ENCODE measurements at places on chromosomes 2 and 18.

DNA sequence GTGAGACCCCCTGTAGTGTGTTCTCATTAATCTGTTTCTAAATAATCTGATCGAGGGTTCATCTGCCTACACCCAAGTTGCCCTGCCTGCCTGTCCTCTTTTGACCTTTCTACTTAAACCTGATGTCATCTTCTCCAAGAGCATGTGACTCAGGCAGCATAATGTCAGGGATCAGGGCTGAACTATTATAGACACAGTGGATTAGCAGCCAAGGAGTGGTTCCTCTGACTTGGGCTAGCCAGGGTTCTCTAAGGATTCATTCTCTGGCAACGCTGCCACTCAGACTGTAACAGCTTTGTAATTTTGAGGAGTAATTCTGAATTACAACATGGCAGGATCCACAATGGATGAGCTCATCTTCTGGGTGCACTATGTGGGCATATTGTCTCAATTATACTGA lies 124.0 kb downstream of the MDH1 start:
- DNase-seq = no peak

GRCh38 chr2:77521931-77522470 lies at the start of gene LRRTM4:
Gene LRRTM4 (minus strand): TSS chr2:77522376.
- DNase-seq = no peak

DNA sequence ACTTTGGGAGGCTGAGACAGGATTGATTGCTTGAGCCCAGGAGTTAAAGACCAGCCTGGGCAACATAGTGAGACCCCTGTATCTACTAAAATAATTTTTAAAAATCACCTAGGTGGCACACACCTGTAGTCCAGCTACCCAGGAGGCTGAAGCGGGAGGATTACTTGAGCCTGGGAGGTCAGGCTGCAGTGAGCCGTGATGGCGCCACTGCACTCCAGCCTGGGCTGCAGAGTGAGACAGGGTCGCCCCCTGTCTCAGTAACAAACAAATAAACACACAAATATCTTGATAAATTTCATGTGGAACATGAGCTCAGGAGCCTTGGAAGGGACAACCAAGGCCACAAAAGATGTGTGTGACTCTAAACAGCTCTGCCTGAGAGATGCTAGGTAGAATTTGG lies 11.7 kb upstream of the ANKRD53 start:
- DNase-seq = no peak

DNA sequence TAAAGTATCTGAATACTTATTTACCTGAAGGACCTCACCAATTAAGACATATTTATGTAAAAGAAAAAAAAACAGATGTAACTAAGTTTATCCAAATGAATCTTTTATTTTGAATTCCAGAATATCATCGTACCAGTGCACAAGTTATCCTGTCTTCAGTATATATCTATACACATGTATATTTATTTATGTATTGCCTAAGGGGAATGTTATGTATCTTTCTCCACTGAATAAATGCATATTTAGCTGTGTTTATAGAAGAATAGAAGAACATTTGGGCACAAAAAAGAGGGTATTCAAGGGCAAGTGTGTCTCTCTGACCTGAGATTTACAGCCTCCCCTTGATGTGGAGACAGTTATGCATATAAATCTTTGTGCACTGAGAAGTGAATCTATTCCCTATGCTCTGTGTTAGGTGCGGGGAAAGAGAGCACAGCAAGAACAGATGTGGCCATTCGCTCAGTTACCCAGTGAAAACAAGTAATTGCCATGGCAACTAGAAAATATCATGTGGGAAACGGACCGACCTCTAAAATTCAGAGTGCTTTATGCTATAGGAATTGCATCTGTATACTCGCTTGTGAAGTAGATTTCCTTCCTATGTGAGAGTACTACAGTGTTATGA lies 39.5 kb upstream of the ASXL3 start:
- no peak for DNase-seq

- no peak for DNase-seq
Measured at GRCh38 chr2:32838949-32839348, 107.8 kb upstream of the LTBP1 start.

- DNase-seq = no peak
Measured at GRCh38 chr2:30178618-30179434, 32.0 kb downstream of the YPEL5 start.

- no peak for DNase-seq
Measured at GRCh38 chr2:220937245-220937644, 634.9 kb downstream of the EPHA4 start.

DNA sequence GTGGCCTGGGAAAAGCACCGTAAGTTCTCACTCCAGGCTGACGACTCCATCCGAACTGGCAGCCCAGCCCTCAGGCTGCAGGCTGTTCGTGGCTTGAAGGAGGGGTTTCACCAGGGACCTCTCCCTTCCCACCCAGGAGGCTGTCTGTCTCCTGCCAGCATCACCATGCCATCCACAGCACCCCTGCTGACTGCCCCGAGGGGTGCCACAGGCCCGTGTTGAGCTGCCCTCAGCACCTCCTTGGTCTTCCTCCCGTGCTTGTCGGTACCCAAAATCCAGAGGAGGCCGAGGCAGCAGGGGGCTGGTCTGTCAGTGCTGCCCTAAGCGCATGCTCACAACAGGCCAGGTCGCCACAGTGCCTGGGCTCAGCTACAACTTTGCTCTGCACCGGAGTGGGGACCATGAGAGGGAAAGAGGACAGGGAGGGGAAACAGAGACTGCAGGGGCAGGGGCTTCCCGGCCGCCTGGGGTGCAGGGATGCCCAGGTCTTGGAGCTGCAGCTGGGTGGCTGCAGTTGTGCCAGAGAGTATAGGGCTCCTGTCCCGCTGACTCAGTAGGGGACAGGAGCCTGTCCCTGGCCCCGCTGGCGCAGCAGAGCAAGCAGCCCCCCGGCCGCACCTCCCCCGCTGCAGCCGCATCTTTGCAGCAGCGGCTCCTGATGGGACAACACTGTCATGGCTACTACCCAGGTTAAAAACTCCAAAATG lies 963.7 kb upstream of the CRIM1 start:
- no peak for DNase-seq

- no peak for DNase-seq
Measured at GRCh38 chr2:133802409-133803039, 234.3 kb upstream of the NCKAP5 start.

GRCh38 chr18:50788284-50788683 lies 31.5 kb downstream of the MRO start:
- DNase-seq = no peak

DNA sequence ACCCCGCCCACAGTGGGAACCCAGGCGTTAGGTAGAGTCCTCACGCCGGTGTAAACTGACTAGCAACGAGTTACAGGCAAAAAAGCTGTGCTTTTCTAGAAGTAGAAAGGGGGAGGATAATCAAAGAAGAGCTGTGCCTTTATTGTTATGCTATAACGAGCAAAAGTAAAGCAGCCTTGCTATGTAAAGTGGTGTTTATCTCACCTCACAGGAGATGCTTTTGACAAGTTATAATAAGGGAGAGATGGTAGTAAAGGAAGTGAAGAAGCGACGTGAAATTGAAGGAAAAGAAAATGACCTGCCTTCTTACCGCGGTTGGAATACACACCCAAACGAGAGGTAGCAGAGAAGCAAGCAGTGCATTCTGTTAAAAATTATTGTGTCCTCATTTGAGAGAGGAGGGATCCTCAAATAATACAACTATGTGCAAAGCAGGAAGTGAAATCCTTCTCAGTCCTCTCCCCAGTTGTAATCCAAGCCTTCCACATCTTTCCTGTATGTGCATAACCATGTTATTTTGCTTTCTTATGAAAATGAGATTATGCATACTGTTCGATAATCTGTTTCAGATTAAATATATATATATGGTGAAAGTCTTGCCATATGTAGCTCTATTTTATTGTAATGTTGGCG lies 962 bp downstream of the TANK start:
- DNase-seq = peak; percentile 25

- no peak for DNase-seq
Measured at GRCh38 chr18:51721996-51722395, 524.5 kb upstream of the MEX3C start.

DNA sequence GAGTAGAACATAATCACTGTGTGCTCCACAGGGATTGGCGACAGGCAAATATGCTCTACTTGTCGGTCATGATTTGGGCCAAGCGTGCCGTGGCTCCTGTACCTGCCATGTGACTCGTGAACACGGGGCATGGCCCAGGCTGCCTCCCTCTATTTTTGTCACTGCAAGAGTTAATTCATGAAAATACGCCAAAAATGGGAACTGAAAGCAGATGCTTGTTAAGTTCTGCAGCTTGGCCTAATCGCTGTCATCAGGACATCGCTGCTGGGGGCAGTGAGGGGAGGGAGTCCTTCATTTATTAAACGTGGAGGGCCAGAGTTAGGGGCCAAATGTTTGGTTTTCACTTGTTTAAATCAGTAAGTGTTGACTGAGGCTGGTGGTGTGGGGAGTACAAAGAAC lies 177.8 kb downstream of the BCL2 start:
- no peak for DNase-seq

GRCh38 chr2:176132205-176133171 lies 3.0 kb downstream of the HOXD8 start:
- no peak for DNase-seq

GRCh38 chr2:212135739-212136138 lies 402.9 kb downstream of the ERBB4 start:
- DNase-seq = no peak

GRCh38 chr2:128979182-128979581 lies 660.5 kb upstream of the HS6ST1 start:
- no peak for DNase-seq

DNA sequence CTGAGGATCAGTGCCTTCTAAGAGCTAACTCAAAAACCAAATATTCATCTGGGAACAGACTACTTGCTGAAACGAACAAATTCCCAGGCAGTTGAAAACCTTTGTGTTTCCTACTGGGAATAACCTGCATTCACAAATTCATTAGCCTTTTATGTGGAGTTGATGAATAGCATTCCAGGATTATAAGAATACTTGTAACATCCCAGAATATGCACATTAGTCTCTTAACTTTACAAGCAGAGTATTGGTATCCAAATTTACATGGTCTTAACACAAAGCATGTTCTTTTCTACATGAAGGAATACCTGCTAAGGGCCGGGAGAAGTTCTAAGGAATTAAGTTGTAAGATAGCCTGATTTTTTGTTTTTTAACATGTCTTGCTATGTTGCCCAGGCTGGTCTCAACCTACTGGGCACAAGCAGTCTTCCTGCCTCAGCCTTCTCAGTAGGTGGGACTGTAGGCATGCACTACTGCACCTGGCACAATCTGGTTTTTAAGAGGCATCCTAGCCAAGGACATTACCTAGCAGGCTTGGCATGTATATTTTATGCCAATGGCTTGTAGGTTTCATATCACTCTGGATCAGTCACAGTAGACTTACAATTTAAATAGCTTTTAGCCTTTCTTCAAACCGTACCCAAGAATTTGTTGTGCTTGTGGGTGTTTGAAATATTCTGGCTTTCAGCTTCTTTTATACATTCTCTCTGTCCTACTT lies 50.7 kb downstream of the MGAT5 start:
- DNase-seq = no peak

- no peak for DNase-seq
Measured at GRCh38 chr2:109109342-109109741, 19.7 kb upstream of the SH3RF3 start.

DNA sequence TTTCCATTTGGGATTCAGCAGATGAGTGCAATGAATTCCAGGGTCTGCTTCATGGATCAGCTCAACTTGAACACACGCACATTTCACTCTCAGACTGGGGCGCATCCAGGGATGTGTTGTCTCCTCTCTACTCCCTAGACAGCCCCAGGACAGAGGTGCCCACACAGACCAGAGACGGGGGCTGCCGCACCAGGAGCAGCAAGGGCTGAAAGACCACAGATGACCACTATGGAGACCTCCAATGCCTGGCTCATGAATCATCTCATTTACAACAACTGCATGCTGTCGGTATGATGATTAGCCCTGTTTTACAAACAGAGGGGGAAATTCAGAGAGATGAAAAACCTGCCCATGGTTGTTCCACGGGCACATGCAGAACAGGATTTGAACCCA lies 63.1 kb downstream of the CYP26B1 start:
- no peak for DNase-seq

DNA sequence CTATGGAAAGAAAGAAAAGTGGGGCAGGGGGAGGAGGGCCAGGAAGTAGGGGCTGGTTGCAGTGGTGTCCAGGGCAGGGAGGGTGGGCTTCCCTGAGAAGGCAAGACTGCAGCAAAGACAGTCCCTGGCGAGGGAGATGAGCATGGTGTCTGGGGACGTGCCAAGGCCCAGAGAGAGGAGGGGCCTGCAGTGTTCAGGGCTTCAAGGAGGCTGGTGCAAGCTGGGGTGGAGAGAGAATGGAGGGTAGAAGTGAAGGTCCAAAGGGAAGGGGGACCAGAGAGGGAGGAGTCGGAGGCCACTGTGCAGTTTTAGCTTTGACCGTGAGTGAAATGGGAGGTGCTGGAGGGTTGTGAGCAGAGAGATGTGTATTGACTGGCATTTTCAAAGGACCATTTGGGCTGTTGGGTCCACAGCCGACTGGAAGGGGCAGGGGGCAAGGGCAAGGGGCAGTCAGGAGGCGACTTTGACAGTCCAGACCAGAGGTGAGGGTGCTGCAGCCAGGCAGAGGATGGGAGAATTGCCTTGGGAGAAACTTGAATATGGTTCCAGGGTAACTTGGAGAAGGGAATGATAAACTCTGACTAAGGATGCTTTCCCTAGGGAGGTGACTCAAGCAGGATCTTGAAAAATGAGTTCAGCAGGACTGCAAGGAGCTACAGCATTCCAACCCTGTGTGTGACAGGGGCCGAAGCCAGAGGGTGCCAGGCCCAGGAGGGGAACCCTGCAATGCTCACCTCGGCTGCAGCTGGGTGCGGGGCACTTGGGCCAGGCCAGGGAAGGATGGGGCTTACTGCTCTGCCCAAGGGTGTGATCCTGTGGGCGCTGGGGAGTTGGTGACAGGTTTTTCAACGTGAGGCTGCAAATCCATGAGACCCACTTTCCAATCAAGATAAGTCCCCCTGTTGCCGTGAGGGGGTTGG lies 177.1 kb upstream of the HAAO start:
- no peak for DNase-seq

DNA sequence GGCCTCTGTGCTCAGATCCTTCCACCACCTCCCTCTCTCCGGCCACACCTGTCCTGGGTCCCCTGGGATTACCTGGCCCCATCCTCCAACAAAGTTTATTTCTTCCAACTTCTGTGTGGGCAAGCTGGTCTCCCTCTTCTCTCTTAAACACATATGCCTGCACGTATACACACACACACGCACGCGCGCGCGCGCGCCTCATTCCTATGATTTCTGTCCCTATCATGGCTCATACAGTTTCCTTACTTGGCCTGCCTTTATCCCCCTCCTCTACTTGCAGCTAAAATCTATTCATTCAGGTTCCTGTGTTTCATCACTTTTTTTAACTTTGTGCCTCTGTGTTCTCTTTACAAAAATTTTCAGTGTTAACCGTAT lies 96.4 kb downstream of the LOXHD1 start:
- no peak for DNase-seq

DNA sequence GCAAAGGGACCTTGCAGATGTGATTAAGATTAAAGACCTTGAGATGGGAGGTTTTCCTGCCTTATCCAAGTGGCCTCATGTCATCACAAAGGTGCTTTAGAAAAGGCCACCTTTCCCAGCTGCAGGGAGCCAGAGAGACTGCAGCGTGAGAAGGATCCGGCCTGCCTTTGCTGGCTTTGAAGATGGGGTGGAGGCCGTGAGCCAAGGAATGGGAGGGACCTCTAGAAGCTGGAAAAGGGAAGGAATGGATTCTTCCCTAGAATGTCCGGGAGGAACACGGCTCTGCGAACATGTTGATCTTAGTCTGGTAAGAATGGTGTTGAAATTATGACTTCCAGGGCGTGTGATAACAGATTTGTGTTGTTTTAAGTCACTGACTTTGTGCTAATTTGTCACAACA lies 39.9 kb upstream of the CREG2 start:
- no peak for DNase-seq

All from stimulated activated CD8-positive, alpha-beta memory T cell treated with anti-CD3 and anti-CD28 coated beads, Interleukin-2, amount 100 ng/mL, for 1 hour (primary cell).